ENCODE measurements at places on chromosomes 16 and 17.

DNA sequence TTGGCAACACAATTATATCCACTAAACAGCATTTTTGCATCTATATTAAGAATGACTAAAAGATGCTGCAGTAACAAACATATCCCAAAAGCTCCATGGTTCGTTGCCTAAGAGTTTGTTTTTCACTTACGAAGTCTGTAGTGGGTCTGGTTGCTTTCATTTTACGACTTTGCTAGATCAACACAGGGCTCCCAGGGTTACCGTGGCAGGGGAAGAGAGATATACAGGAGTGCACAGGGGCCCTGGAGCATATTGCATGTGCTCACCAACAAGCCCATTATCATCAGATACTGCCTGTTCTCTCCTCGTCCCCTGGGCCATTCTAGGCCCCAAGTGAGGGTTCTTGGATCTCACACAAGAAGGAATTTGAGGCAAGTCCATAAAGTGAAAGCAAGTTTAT is 3.1 kb upstream of the MMP2 start:
- DNase-seq, result peak; percentile 34

GRCh38 chr17:32099686-32100085 is 42.6 kb upstream of the RHOT1 start:
- no peak for DNase-seq

GRCh38 chr16:48129926-48130325 is 25.9 kb downstream of the ABCC12 start:
- no peak for DNase-seq

GRCh38 chr16:87583453-87584131 is 18.7 kb upstream of the JPH3 start:
- peak; percentile 74 for DNase-seq

DNA sequence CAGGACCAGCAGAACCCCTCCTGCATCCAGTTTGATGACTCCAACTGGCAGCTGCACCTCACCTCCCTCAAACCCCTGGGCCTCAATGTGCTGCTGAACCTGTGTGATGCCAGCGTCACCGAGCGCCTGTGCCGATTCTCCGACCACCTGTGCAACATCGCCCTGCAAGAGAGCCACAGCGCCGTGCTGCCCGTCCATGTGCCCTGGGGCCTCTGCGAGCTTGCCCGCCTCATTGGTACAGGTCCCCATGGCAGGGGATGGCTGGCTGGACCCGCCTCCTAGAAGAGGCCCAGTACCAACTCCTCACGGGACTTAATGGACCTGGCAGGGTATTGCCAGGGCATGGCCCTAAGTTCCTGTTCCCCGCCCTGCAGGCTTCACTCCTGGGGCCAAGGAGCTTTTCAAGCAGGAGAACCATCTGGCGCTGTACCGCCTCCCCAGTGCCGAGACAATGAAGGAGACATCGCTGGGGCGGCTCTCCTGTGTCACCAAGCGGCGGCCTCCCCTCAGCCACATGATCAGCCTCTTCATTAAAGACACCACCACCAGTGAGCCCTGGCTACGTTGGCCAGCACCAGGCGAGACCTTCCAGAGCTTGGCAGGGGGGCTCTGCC is 22.7 kb downstream of the CASKIN2 start:
- no peak for DNase-seq
